ENCODE measurements at places on chromosomes 1 and 21. TPM values are rescaled to one million over a fixed set of nuclear protein-coding genes. Genes with fewer than 3 reads are reported as not detected.

GRCh38 chr1:245671349-245671748 lies 516.6 kb downstream of the KIF26B start:
- no peak overlapping the region for H3K4me3 ChIP-seq
- no peaks in the 10 kb centered on the region for H3K36me3 ChIP-seq
- H3K4me1 ChIP-seq, result no peaks in the 10 kb centered on the region
- H3K27me3 ChIP-seq, result no peaks in the 10 kb centered on the region
- DNase-seq, result no peak

- no peak overlapping the region for H3K4me3 ChIP-seq
- no peaks in the 10 kb centered on the region for H3K27me3 ChIP-seq
- DNase-seq, result no peak
- H3K36me3 ChIP-seq, result peaks cover 5% of the 10 kb centered on the region
Measured at GRCh38 chr1:204589409-204590038, 73.3 kb downstream of the MDM4 start.

GRCh38 chr1:228104526-228105269 lies 1.6 kb upstream of the C1orf35 start:
- peak overlapping the region; percentile 98 for H3K27ac ChIP-seq
- peaks cover 42% of the 10 kb centered on the region for H3K4me1 ChIP-seq
- no peaks in the 10 kb centered on the region for H3K36me3 ChIP-seq
- peaks cover 1% of the 10 kb centered on the region for H3K27me3 ChIP-seq
- peak overlapping the region; percentile 91 for H3K4me3 ChIP-seq

DNA sequence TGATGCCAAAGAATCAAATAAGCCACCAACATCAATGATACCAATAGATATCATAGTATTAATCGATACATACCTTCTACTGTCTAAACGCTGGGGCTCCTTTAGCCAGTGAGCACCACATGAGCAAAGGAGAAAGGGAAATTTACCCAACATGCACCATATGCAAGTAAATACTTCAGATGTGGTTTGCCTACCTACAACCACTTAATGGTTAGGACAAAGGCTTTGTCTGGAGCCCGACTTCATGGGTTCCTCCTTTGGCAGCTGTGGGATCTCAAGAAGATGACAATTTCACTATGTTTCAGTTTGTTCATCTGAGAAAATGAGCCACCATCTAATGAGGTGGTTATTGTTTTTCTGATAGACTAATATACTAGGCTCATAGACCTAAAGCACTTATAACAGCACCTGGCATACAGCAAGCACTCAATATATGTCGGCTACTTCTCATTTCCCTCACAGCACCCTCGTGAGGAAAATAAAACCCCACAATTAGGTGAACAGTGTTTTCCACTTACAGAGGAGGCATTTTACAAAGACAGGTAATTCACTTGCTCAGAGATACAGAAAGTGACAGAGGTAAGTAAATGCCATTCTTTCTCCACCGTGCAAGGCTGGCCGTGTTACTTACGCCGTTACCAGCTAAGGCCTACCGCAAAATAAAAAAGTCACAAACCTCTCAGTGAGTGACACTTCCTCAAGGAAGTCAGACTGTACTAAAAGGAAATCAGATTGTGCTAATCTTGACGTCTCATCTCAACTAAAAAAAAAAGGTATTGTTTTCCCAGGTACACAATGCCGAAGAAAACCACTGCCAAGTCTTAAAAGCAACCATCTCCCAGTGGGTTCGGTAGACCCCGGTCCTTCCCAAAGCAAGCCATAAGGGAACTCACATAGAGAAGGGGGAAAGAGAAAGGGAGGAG lies 1.6 kb downstream of the TTC13 start:
- H3K27ac ChIP-seq, result peak overlapping the region; percentile 66
- peak; percentile 74 for DNase-seq
- H3K36me3 ChIP-seq, result peaks cover 2% of the 10 kb centered on the region

DNA sequence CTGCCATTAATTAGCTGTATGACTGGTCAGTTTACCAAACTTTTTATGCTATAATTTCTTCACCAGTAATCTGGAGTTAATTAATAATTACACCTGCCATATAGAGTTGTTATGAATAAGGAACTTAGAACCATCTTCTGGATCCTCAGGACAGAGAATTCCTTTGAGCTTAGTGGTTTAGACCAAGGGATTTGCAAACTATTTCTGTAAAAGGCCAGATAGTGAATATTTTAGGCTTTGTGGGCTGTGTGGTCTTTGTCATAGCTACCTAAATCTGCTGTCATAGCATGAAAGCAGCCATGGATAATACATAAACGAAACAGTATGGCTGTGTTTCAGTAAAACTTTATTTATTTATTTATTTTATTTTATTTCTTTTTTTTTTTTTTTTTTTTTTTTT lies 9.0 kb downstream of the TIMM17A start:
- no peak overlapping the region for H3K4me3 ChIP-seq
- no peak overlapping the region for H3K27ac ChIP-seq
- H3K4me1 ChIP-seq, result peaks cover 2% of the 10 kb centered on the region
- no peaks in the 10 kb centered on the region for H3K27me3 ChIP-seq

DNA sequence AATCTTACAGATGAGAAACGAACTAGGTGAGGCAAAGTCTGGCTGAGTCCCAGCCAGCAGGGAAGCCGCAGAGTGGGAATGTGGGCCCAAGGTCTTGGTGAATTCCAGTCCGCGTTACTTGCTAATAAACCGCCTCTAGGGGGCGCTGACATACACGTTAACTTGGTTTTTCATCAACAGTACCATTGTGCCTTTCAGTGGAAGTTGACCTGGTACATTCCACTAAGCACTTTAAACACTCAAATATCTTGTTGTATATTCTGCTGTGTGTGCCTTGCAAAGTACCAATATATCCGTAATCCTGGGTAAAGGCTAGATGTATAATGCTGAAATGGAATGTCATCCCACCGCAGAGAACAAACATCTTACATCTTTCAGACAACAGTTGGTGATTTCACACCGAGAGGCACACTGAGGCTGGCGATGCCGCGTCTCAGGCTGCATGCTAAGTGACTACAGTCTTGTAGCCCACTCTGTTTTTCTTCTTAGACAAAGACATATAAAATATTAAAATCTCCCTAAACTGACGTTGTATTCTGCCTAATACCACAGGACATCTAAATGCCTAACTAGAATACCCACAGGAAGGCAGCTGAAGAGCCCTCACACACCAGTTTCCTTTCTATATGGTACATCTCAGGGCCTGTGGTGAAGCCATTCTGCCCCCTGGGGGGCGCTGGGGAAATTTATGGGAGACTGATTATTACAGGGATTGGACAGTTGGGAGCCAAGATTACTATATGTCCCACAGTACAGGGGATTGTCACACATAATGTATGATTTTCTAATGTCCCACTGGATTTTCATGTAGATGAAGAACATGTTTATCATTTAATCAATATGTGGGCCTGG lies 49.2 kb upstream of the C1orf198 start:
- H3K27me3 ChIP-seq, result no peaks in the 10 kb centered on the region
- peaks cover 11% of the 10 kb centered on the region for H3K36me3 ChIP-seq
- no peaks in the 10 kb centered on the region for H3K4me1 ChIP-seq

PGLYRP3 gene
- polyA plus RNA-seq, result not detected

FAM72D gene
- not detected for polyA plus RNA-seq
